ENCODE measurements at places on chromosomes 3 and 15.

- DNase-seq: no peak
Measured at GRCh38 chr3:174355505-174355904, 503.6 kb upstream of the NAALADL2 start.

DNA sequence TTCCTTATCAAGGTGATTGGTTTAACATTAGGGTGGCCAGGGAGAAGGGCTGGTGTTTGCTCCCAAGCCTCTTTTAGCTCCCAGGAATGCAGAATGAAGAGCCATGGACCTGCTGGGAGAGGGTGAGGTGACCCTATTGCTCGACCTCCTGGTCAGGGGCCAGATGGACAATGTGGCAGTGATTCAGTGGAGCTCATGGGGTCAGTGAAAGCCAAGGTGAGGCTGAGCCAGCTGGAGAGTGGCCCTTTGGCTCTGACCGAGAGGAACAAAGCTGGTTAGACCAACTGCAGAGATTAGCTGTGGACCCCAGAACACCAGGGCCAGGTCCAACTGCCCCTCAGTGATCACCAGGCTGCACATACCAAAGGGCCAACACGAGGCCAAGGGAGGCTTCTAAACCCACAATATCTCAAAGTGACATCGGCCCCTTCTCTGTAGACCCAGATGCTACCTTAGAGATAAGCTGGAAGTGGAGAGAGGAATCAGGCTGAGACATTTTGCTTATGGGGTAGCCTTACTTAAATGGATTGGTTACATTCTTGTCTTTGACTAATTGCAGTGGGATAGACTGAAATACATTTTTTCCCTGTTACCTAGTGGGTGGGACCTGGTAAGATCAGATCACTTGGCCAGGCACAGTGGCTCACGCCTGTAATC is 15.8 kb upstream of the BTBD1 start:
- no peak for DNase-seq

- DNase-seq: no peak
Measured at GRCh38 chr15:93196135-93196670, 107.2 kb upstream of the RGMA start.

DNA sequence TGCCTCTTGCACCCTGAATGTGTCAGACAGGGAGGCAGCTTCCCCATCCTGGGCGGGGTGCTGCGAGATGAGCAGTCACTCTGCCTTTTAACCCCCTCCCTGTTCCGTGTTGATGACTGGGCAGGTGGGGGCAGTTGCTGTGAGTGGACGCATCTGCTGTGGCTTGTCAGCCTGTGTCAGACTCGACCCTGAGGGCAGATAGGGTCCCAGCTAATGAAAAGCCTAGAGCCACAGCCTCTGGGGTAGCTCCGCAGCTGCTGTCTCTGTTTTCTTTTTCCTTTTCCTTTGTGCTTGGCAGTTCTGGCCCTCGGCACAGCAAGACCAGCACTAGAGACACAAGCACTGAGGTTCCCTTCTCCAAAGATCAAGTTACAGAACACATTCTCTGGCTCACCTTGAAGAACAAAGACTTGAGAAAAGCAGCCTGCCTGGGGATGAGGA is 43.0 kb upstream of the GLCE start:
- no peak for DNase-seq
